ENCODE measurements at places on chromosomes 11 and 22. TPM values are rescaled to one million over a fixed set of nuclear protein-coding genes. Genes with fewer than 3 reads are reported as not detected.
A peak's percentile ranks its signal among the peaks of the same experiment; 100 is the strongest.

The ZFPL1 gene
- 20.5 TPM for total RNA-seq

DNA sequence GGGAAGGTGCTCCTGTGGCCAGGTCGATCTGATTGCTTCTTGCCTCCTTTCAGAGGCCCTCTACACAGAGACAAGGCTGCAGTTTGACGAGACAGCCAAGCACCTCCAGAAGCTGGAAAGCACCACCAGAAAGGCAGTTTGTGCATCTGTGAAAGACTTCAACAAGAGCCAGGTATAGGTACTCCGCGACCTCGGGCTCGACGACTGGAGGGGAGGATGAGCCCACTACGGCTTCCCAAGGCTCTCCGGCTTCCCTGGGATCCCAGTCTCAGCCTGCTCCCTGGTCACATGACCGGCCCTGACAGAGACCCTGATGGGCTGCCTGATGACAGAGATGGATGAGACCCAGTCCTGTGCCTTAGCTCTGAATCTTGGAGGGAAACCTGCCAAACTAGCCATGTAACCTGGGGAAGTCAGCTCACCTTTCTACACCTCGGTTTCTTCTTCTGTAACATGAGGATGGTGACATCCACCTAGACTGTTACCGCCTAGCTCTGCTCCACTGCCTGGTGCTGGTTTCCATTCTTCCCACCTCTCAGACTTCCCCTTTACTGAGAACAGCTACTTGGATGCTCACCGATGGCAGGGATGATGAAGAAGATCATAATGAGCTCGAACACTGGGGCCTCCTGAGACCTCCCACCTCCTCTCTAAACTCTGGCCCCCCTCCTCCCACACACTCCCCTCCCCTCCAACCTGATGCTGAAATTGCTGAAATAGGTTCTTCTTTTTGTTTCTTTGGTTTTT lies 8.9 kb downstream of the RIBC2 start:
- DNase-seq, result no peak

- DNase-seq, result no peak
Observed at GRCh38 chr11:65112546-65113360, 1.1 kb downstream of the TM7SF2 start.

The TKFC gene
- total RNA-seq, result 13.0 TPM

GRCh38 chr22:44424867-44425693 lies 73.0 kb downstream of the RTL6 start:
- no peak for DNase-seq

GRCh38 chr22:50673231-50674129 lies 857 bp downstream of the SHANK3 start:
- DNase-seq, result no peak

GRCh38 chr22:46010207-46010867 lies 33.4 kb upstream of the WNT7B start:
- no peak for DNase-seq

The SCGB1A1 gene
- not detected for total RNA-seq

The CNTF gene
- total RNA-seq, result 1.1 TPM

DNA sequence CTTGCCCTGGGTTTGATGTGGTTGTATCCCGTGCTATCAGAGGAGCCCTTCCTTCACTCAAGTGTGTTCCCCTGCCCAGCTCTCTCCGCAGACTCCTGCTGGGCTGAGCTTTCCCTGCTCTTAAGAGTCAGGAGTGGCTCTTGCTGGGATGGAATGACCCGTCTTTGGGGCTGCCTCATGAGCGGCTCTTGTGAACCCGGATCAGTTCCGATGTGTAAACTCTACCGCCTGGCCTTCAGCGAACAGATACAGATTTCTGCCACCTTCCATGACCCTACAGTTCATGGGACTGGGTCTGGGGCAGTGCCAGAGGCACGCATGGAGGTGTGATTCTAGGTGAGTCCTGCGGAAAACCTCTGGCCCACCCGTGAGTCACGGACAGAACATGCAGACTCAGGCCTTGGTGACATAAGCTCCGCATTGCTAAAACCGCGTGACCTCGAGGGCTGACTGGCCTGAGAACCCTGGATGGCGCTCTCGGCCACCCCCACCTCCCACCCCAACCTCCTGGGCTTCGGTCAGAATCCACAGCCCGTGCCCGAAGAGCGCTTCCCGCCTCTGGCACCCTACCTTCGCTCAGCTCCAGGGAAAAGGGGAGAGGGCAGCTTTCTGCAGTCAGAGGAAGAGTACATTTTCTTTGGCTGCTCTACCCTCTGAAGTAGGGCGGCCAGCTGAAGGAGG lies 1.3 kb upstream of the ZBTB16 start:
- DNase-seq, result no peak

DNA sequence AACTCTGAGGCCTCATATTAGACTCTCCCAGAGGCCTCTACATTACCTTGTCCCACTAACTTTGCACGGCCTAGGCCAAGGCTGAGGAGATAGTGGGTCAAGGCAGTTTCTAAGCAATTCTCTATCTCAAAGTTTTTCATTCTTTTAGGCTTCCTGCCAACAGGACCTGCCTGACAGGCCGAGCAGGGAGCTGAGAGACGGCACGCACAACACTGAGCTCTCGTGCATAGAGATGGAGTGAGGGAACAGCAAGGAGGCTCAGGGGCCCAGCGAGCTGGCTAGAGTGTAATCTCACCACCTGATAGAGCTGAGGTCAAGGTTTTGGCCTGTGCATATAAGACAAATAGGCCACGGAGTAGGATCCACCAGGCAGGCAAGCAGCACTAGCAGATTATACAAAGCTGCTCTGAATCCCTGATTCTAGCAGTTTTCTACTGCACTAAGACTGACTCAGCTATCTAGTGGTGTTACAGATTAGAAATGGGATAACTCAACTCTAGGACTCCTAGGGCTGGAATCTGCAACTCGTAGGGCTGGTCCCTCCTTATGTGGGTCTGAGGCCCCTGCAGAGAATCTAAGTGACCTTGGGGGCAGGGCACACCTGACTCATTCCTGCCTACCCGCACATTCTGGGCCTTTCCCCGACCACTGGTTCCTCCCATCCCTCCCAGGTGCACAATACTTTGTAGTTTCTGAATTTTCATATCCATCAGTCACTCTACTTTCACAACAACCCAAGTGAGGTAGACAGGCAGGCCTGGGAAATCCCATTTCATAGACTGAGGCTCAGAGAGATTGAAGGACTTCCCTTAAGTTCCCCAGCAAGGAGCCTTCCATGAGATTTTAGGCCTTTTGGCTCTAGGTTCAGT lies 1.7 kb downstream of the CYB5R2 start:
- DNase-seq, result no peak

- DNase-seq, result no peak
Observed at GRCh38 chr11:134261626-134262488, 8.5 kb downstream of the ACAD8 start.

The TEAD1 gene
- 62.1 TPM for total RNA-seq

- DNase-seq, result no peak
Observed at GRCh38 chr22:46082633-46083032, 67.7 kb upstream of the PPARA start.

DNA sequence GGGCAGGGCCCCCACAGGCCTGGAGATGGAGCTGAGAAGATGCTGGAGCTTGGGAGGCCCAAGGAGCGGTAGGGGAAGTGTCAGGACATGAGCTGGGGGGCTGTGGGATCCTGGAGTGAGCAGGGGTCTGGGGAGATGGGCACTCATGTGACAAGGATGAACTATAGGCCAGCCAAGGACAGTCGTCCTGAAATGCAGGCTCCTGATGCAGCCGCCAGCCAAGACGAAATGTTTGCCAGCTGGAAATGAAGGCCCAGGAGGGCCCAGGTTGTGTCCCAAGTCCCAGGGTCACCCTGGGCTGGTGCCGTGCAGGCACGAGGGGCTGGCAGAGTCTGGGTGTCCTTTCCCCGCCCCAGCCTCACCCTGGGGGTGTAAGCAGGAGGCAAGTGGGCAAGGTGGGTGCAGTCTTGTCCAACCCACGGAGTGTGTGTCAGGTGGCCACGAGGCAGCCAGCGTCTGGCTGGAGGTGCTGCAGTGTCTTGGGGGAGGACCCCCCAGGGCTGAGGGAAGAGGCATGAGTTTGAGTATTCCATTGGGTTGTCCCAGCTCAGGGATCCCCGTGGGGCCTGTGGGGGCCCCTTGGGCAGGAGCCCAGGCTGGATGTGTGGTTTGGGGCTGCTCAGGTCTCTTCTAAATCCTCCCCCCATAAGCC lies 21.4 kb downstream of the MRGPRG start:
- DNase-seq, result no peak

GRCh38 chr11:128323381-128323780 lies 264.0 kb downstream of the ETS1 start:
- DNase-seq, result no peak

DNA sequence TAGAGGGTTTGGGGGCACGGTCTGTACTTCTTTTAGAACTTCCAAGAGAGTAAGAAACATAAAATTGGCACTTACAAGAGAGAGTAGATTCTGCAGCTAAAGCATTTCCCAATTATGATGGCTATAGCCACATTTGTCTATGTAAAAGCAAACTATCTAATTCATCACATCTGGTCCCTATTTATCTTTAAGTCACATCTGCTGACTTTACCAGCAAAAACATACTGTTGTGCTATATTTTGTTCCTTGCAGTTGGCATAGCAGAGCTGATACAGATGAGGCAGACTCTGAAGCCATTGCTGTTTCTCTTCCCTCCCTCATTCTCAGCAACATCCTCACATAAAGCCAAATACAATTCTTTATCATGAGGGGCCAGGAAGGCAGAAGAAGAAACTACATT lies 1533.5 kb upstream of the RAG2 start:
- peak; percentile 12 for DNase-seq

DNA sequence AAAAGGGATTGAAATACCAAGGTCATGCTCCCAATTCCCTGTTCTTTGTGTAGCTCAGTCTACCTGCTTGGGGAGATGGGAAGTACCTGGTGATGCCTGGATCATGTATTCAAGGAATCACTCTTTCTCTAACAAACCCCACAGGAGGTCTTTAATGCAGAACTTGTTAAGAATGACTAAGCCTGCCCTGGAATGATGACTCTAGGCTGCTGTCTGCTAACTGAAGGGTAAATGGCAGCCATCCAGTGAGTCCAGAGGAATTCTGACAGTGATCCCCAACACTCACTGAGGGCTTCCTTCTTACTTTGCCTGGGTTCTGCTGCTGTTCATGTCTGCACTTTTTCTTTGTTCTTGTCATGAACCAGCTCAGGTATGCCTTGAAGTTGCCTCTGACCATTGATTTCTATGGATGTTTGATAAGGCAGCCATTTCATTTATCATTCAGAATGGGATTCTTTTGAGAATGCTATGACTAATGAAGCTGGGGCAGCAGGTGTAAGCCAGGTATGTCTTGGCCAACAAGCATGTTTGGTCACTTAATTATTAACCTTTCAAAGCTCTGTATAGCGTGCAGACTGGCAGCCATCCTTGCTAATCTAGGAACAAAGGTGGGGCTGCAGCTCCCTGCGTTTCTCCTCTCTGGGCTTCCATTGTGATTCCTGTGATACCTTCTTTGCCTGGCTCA lies 11.4 kb downstream of the PRSS23 start:
- DNase-seq, result no peak

The TSGA10IP gene
- total RNA-seq, result not detected

- no peak for DNase-seq
Observed at GRCh38 chr22:22201185-22201929, 43.2 kb upstream of the VPREB1 start.

All from skin of body (tissue), 3 donors.